ENCODE measurements at places on chromosomes 3 and 15.

GRCh38 chr3:21534462-21534861, 216.5 kb downstream of the ZNF385D start:
- DNase-seq: no peak

GRCh38 chr15:95758851-95759250, 571.6 kb upstream of the NR2F2 start:
- no peak for DNase-seq

GRCh38 chr3:190326930-190327329, 4.7 kb upstream of the CLDN1 start:
- no peak for DNase-seq

DNA sequence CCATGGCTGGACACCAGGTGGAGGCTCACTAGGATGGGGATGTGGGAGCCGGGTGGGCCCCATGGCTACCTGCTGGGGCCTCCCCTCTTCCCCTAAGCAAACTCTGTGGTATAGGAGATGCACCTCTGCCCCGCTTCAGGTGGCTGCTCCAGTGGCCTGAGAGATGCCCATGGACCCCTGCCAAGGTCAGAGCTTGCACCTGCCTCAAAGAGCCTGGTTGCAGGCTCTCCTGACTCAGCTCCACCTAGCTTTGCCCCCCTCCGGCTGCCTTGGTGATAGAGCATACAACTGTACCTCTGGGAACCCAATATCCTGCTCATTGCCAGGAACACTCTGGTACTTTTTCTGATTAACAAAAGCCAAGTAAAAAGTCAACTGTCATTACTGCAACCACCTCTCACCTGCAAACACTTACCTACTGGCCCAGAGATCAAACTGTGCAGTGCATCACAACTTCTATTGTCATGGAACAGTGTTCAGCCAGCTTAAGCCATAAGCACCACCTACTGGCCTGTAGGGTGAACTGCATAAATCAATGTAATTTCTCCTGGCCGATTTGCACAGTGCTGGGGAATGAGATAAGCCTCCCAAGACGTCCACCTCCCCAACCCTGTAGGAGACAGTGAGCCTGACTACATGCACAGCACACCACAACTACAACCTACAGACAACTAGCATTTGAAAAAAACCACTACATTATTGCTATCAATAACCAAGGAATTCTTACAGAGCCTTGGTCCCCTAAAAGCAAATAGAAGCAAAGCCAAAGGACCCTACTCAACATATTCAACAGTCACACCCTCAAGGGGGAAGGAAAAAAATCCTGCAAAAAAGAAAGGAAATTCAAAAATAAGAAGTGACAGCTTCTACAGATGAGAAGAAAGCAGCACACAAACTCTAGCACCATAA, 352.4 kb upstream of the ARHGEF26 start:
- DNase-seq: no peak

GRCh38 chr3:46890132-46890531, 12.6 kb downstream of the PTH1R start:
- DNase-seq: no peak

DNA sequence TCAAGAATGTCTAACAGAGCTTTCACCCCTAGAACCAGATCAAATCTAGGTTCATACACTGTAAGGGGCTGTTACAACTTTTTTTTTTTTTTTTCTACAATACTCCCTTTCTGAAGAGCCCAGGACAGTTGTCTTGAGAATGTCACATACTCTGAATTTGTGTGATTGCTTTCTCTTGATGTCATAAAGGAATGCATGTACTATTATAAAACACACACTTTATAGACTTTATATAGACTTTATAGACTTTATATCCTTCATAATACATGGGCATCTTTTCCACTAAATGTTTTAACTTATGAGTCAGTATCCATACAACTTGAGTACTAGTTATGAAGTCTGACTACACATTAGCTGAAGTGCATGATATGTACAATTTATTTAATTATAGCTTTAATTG, 26.3 kb downstream of the RFX7 start:
- no peak for DNase-seq

DNA sequence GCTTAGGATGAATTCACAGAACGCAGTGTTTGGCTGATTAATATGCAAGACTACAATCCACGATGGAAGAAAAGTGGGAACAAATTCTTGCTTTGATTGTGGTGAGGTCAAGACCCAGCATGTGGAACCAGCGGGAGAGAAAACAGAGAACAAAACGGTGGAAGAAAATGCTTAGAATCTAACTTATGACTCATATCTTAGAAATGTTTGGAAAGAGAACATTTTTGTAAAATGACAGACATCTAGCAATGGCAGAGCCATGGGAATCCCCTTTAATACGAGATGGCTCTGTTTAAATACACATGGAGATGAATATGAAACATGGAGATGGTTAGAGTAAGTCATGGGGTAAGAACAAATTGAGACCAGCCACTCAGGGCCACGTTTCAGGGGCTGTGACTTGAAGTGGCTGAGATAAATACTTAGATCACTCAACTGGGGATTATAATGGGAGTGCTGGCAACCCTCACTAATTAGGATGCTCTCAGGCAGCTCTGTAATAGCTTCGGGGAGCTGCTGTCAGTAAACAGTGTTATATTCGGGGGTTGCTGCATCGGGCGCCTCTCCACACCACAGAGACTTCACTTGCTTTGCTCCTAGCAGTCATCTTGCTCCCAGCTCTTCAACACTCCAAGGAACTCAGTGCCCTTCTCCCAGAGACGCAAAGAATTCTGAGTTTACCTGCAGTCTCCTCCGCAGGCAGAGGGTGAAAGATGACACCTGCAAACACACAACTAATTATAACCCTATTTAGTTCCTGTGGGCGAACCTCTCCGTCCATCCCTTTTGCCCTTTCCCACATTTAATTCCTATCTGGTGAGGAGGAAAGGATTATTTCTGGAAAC, 68.0 kb upstream of the ONECUT1 start:
- DNase-seq: no peak

- DNase-seq: no peak
Measured at GRCh38 chr3:2861120-2861519, 249.1 kb downstream of the IL5RA start.

GRCh38 chr3:155232605-155233004, 60.9 kb downstream of the STRIT1 start:
- DNase-seq: no peak

- DNase-seq: no peak
Measured at GRCh38 chr15:36769098-36769497, 189.7 kb downstream of the CDIN1 start.

GRCh38 chr3:179146911-179147513, 1.1 kb upstream of the PIK3CA start:
- peak; percentile 34 for DNase-seq

DNA sequence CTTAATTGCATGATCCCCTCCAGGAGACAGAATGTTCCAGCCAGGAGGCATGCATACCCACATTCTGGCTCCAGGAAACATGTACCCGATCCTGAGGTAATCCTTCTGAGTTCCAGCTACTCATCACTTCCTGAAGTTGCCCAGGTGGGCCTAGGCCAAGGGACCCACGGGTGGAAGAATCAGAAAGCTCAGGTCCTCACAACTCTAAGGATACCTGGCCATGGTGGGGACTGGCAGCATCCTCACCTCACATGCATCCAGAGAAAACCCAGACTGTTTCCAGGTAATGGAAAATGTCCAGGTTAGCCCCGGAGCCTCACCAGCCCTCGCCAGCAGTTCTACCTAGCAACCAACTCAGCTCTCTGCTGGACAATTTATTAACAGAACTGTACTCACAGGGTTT, 78.2 kb downstream of the DAPK2 start:
- DNase-seq: no peak

DNA sequence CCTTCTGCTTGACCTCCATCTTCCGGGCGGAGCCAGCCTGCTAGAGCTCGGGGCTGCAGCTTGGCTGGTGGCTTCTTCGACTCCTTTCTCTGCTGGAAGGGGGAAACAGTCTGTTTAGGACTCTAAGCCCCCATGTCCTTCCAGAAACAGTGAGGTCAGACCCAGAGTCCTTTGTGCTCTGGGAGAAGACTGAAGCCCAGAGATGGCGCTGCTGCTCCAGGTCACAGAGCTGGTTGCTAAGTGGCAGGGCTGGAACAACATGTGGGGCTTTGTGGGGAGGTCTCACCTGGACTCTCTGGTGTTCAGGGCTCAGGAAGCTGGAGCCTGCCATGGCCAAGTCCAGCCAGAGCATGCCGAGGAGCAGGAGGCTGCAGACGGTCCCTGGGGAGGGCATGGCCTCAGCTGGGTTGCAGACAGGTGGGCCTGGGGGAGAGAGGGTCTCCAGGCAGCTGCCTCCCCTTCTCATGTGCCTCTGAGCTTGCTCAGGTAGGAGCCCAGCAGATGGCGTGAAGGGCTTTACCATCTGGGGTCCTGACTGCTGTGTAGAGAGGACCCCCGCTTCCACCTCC, 2.9 kb downstream of the GHRL start:
- no peak for DNase-seq

DNA sequence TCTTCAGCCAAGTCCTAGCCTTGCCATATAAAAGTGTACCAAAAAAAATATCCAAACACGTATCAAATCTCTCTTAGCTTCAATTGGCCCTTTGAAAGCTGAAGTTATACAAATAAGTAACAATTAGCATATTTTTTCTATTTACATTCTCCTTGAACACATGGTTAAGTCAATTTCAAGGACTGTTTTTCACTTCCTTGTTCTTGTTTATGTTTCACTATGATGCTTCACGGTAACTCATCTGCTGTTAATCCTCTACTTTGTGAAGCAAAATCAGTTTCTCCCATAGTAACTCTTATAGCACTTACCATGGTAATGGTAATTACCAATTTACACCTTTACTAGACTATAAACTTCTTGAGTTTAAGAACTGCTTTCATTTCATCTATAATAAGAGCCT, 10.6 kb upstream of the SPRED1 start:
- no peak for DNase-seq

DNA sequence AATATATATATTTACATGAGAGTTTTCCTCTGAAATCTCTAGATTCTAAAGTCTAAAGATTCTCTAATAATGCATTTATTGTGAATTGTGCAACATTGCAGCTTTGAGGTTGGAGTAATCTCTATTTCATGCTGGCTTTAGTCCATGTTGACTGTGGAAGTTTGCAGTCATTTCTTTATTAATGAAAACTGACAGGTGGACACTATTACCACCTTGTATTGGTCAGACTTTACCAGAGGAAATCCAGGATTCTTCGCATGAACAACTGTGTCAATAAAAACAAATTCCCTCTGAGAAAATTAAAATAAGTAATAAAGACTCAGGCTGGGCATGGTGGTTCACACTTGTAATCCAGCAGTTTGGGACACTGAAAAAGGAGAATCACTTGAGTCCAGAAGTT, 274.1 kb downstream of the SHQ1 start:
- DNase-seq: no peak

GRCh38 chr3:127654374-127654773, 18.4 kb upstream of the ABTB1 start:
- no peak for DNase-seq

GRCh38 chr3:152445212-152445611, 176.5 kb downstream of the MBNL1 start:
- DNase-seq: no peak

Data from substantia nigra (tissue), 51 donors.